Right lobe of liver (tissue), 6 donors: ENCODE measurements at places on chromosomes 7 and 10.
A peak's percentile ranks its signal among the peaks of the same experiment; 100 is the strongest.

GRCh38 chr10:89458784-89459183 is 44.4 kb downstream of the IFIT5 start:
- no peaks in the 10 kb centered on the region for H3K36me3 ChIP-seq
- no peak for DNase-seq
- no peaks in the 10 kb centered on the region for H3K4me1 ChIP-seq
- no peaks in the 10 kb centered on the region for H3K27me3 ChIP-seq

GRCh38 chr10:88415533-88416130 is 167.5 kb downstream of the RNLS start:
- H3K27ac ChIP-seq: no peak overlapping the region
- DNase-seq: no peak
- no peaks in the 10 kb centered on the region for H3K27me3 ChIP-seq
- no peaks in the 10 kb centered on the region for H3K4me1 ChIP-seq

GRCh38 chr10:26437637-26438461 is at the start of gene APBB1IP:
Gene APBB1IP (plus strand): TSS chr10:26438341. CDS start chr10:26492327, 53,986 bp downstream.
- no peaks in the 10 kb centered on the region for H3K36me3 ChIP-seq
- H3K27ac ChIP-seq: peak within 1 kb of the TSS; percentile 96

- no peak overlapping the region for H3K27ac ChIP-seq
- no peaks in the 10 kb centered on the region for H3K36me3 ChIP-seq
- no peaks in the 10 kb centered on the region for H3K4me1 ChIP-seq
- peak; percentile 34 for DNase-seq
Measured at GRCh38 chr10:46308666-46309450, 22.1 kb downstream of the ANTXRL start.

GRCh38 chr10:76935941-76936613 is 701.5 kb downstream of the KCNMA1 start:
- no peaks in the 10 kb centered on the region for H3K27me3 ChIP-seq
- no peak for DNase-seq
- no peak overlapping the region for H3K27ac ChIP-seq
- H3K36me3 ChIP-seq: no peaks in the 10 kb centered on the region
- H3K4me1 ChIP-seq: no peaks in the 10 kb centered on the region

- H3K36me3 ChIP-seq: no peaks in the 10 kb centered on the region
- no peak overlapping the region for H3K4me3 ChIP-seq
- H3K27me3 ChIP-seq: no peaks in the 10 kb centered on the region
- H3K27ac ChIP-seq: no peak overlapping the region
- no peak for DNase-seq
Measured at GRCh38 chr7:6284055-6284400, 11.6 kb upstream of the CYTH3 start.

DNA sequence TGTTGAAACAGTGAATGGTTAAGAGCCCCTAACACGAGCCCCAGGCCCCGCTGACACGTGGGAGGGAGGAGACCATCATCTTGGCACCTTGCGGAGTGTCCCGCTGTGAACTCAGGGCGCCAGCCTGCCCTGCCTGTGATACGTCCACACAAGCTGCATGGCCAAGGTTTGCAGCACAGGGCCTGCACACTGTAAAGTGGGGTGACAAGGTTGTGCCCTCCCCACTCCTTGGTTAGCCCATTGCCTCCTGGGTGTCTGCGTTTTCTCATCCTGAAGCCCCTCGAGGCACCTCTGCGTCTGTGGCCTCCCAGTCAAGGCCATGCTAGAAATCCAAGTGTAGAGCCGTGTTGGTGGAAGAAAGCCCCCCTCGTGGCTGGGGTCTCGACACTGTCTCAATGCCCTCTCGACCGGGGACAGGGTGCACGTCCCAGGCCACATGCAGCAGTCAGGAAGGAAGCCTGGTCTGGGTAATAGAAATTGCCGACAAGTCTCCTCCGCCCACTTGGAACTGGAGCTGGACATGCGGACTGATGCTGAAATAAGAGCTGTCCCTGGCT is 192.1 kb downstream of the DNAJB6 start:
- no peaks in the 10 kb centered on the region for H3K36me3 ChIP-seq
- no peaks in the 10 kb centered on the region for H3K4me1 ChIP-seq
- H3K27ac ChIP-seq: no peak overlapping the region
- no peak overlapping the region for H3K4me3 ChIP-seq

GRCh38 chr10:48910548-48910947 is 29.1 kb downstream of the LRRC18 start:
- no peak overlapping the region for H3K4me3 ChIP-seq
- H3K27me3 ChIP-seq: no peaks in the 10 kb centered on the region
- no peaks in the 10 kb centered on the region for H3K36me3 ChIP-seq
- no peak for DNase-seq
- no peaks in the 10 kb centered on the region for H3K4me1 ChIP-seq

GRCh38 chr10:86103391-86104101 is 263.0 kb downstream of the GRID1 start:
- no peaks in the 10 kb centered on the region for H3K27me3 ChIP-seq
- H3K4me3 ChIP-seq: no peak overlapping the region
- H3K4me1 ChIP-seq: no peaks in the 10 kb centered on the region
- no peak overlapping the region for H3K27ac ChIP-seq

DNA sequence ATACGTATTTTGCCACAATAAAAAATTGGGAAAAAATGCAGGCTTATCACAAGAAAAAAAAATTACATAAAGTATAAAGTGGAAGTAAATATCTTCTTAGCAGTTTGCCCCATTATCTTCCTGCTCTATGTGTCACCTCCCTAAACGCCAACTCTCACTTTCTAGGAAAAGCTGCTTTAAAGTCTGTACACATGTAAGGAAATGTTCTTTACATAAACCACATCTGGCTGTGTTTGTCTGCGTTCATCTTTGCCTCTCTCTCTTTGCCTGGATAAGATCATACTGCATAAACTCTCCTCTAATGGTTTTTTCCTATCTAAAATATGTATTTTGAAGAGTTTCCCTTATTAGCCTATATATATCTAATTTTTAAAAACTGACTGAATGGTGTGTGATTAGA is 23.0 kb upstream of the UMAD1 start:
- no peak overlapping the region for H3K4me3 ChIP-seq
- H3K27ac ChIP-seq: no peak overlapping the region

DNA sequence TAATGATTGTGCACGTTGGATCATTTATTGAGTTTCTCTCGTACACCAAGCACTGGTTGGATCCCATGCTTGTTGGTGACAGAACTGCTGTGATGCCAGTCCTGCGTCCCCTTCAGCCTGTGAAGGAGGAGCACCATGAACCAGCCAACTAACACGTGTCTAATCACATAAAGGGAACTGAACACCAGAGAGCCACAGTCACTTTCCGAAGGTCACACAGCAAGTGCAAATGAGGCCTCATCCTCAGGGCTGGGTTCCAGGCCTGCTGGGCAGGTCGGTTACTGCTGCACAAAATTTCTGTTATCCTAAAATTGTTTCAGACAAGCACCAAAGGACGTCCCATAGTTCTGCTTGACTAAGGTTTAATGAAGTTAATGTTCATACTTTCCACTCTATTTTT is 332.0 kb upstream of the ZNF32 start:
- no peaks in the 10 kb centered on the region for H3K36me3 ChIP-seq
- no peak for DNase-seq
- no peaks in the 10 kb centered on the region for H3K4me1 ChIP-seq
- H3K27me3 ChIP-seq: no peaks in the 10 kb centered on the region

- no peaks in the 10 kb centered on the region for H3K27me3 ChIP-seq
- H3K27ac ChIP-seq: no peak overlapping the region
- H3K36me3 ChIP-seq: no peaks in the 10 kb centered on the region
- no peaks in the 10 kb centered on the region for H3K4me1 ChIP-seq
- no peak for DNase-seq
- no peak overlapping the region for H3K4me3 ChIP-seq
Measured at GRCh38 chr7:106053109-106053508, 59.0 kb downstream of the SYPL1 start.

DNA sequence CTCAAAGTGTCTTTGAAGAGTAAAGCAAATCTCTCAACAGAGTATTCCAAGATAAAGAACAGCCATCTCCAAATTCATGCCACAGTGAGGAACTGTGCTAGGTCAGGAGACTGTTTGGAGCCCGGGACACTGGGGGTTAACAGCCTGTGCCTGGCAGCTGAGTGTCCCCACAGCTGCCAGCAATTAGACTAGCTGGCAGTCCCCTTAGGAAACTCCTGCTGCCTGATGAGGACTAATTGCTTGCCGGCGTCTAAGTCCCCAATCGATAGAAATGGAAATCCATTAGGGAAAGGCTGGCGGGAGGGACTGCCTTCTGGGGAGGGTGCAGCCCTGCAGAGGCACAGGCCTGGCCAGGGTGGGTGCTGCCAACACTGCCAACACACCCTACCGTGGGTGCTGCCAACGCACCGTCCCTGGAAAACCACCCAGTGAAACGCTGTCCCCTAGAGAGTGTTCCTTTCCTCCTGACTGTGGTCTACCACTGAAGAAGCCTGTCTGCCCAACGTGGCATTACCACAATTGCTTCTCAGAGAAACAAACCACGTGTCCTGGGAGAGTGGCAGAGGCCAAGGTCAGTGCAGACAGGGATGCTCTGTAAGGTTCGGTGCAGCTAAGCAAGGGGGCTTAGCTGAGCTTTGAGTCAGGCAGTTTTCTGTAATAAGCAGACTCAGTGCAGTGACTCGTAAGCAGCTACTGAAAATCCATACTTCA is 60.8 kb downstream of the XRCC2 start:
- H3K36me3 ChIP-seq: no peaks in the 10 kb centered on the region
- no peak overlapping the region for H3K4me3 ChIP-seq
- no peak overlapping the region for H3K27ac ChIP-seq
- no peaks in the 10 kb centered on the region for H3K4me1 ChIP-seq

DNA sequence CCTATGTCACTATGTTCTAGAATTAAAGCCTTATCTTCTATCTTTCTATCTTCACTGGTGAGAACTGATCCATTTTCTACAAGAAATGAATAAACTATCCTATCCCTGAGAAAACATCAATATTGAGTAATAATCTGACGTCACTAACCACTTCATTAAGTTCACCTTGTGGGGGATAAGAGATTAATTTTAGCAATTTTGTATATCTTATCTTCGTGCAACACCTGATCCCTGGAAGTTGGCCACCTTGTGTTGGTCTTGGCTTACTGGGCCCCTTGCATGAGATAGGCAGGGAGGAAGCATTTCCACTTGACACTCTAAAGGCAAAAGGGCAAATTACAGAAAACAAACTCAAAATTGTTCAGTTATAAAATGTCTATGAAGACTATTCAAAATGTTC is 20.1 kb upstream of the OR6B1 start:
- H3K27ac ChIP-seq: no peak overlapping the region
- H3K27me3 ChIP-seq: no peaks in the 10 kb centered on the region
- no peaks in the 10 kb centered on the region for H3K36me3 ChIP-seq
- no peak overlapping the region for H3K4me3 ChIP-seq
- no peaks in the 10 kb centered on the region for H3K4me1 ChIP-seq
